Fibroblast of lung (primary cell): ENCODE measurements at places on chromosomes 13 and 19. TPM values are rescaled to one million over a fixed set of nuclear protein-coding genes. Genes with fewer than 3 reads are reported as not detected.

SIGLEC12 gene
- not detected in 2 replicates for total RNA-seq

POU4F1 gene
- not detected in 2 replicates for total RNA-seq

CATSPERD gene
- not detected in 2 replicates for total RNA-seq

ZNF224 gene
- total RNA-seq = 31.1 and 37.0 TPM in 2 replicates

ZNF540 gene
- total RNA-seq = 1.0 and 1.3 TPM in 2 replicates

LGALS14 gene
- not detected in 2 replicates for total RNA-seq

AKAP11 gene
- 25.9 and 34.0 TPM in 2 replicates for total RNA-seq

ZNF536 gene
- 0.26 and 0.50 TPM in 2 replicates for total RNA-seq

ANGPTL8 gene
- not detected in 2 replicates for total RNA-seq
